Stimulated activated naive B cell treated with anti-CD40 and anti-IgM and Interleukin-4, amounts not matched to agents 10 μg/mL and 1 μg/mL and 100 μg/mL, for 72 hours (primary cell): ENCODE measurements at places on chromosomes 7 and 10.
A peak's percentile ranks its signal among the peaks of the same experiment; 100 is the strongest.

DNA sequence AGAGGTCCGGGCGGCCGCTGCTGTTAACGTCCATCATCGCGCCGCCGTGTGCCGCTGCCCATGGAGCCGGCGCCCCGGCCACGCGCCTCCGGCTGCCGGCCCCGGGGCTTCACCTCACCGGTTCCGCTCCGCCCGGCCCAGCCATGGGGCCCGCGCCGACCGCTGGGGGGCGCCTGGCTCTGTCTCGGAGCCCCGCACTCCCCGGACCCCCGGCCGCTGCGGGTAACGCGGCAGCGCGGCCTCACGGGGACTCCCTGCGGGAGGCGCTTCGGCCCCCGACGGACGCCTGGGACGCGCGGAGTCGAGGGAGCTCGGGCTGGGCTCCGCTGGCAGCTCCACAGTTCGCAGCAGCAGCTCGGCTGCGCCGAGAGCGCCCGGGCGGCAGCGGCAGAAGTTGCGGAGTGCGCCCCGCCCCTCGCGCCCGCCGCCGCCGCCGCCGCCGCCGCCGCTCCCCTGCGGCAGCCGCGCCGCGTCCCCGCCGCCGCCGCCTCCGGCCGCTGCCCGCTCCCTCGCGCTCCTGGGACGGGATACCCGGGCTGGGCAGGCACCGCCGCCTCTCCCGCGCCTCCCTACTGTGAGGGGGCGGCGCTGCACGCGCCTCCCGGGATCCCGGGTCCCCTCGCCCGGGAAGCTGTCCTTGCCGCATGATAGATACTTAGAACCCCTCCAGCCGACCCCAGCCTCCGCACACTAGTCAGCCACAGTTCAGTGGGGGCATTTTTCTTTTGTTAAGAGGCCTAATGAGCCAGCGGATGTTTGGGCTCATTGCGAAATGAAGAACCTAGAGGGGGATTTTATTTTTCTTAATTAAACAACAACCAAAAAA lies at the start of gene HTR7:
HTR7 (minus strand) TSS at position 405 of the 826 bp plus-strand sequence; CDS start at position 37, 368 bp downstream.
- H3K36me3 ChIP-seq = no peaks in the 10 kb centered on the region
- peaks cover 15% of the 10 kb centered on the region for H3K4me1 ChIP-seq
- H3K4me3 ChIP-seq = peak within 1 kb of the TSS; percentile 96
- peak within 1 kb of the TSS; percentile 93 for H3K27ac ChIP-seq

DNA sequence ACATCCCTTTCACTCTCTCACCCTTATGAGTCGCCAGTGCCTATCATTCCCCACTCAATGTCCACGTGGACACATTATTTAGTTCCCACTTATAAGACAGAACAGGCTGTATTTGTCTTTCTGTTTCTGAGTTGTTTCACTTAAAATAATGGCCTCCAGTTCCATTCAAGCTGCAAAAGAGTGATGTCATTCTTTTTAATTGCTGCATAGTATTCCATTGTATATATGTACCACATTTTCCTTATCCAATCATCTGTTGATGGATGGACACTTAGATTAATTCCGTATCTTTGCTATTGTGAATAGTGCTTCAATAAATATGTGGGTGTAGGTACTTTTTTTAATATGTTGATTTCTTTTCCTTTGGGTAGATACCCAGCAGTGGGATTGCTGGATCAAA lies 79.1 kb downstream of the ZNF365 start:
- no peak for DNase-seq
- H3K27me3 ChIP-seq = no peaks in the 10 kb centered on the region
- no peak overlapping the region for H3K4me3 ChIP-seq
- H3K36me3 ChIP-seq = no peaks in the 10 kb centered on the region

DNA sequence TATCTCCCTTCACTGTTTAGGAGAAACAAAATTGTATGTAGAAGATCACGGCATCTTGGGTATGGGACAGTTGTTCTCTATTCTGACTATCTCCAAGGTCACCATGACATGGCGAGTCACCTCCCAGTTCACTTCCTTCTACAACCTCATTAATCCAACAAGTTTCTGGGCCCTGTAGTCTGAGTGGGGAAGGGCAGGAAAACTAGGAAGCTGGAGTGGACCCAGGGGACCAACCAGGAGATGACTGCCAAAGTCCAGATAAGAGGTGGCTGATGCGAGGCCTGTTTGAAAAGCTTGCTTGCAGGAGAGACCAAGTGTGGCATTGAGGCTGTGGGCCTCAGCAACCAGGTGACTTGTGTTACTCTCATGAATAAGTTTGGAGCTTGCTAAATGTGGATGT lies 584.9 kb downstream of the TNS3 start:
- H3K27ac ChIP-seq = no peak overlapping the region
- DNase-seq = no peak
- no peak overlapping the region for H3K4me3 ChIP-seq
- no peaks in the 10 kb centered on the region for H3K4me1 ChIP-seq

GRCh38 chr10:132377326-132377725 lies 19.7 kb upstream of the PWWP2B start:
- peaks cover 4% of the 10 kb centered on the region for H3K36me3 ChIP-seq
- H3K27me3 ChIP-seq = no peaks in the 10 kb centered on the region
- H3K27ac ChIP-seq = no peak overlapping the region
- DNase-seq = no peak
- H3K4me3 ChIP-seq = no peak overlapping the region

DNA sequence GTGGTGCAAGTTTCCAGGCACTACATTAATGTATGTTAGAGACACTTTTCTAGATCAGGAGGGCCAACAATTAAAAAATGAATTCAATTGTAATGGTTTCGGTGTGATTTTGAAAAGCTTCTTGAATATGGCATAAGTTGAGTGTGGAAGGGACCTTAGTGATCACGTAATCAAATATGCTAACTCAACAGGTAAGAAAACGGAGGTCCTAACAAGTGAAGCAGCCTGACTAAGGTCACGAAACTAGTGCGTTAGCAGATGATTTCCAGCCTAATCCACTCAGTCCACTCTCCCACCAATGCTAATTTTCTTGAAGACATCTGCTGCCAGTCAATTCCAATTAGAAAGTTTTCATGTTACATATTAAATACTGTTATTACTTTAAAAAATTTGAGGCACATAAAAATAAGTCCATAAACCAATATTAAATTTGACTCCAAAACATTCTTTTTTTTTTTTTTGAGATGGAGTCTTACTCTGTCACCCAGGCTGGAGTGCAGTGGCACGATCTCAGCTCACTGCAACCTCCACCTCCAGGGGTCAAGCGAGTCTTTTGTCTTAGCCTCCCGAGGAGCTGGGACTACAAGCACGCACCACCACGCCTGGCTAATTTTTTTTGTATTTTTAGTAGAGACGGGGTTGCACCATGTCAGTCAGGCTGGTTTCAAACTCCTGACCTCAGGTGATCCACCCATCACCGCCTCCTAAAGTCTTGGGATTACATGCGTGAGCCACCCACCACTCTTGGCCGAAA lies 2.3 kb upstream of the RSBN1L start:
- H3K36me3 ChIP-seq = peaks cover 15% of the 10 kb centered on the region
- H3K27me3 ChIP-seq = no peaks in the 10 kb centered on the region
- H3K4me3 ChIP-seq = no peak overlapping the region
- H3K27ac ChIP-seq = no peak overlapping the region
